Adipocyte (in vitro differentiated cells): ENCODE measurements at places on chromosomes 7 and 10.
A peak's percentile ranks its signal among the peaks of the same experiment; 100 is the strongest.

GRCh38 chr10:110813743-110814472, 57.8 kb upstream of the PDCD4 start:
- DNase-seq: no peak

DNA sequence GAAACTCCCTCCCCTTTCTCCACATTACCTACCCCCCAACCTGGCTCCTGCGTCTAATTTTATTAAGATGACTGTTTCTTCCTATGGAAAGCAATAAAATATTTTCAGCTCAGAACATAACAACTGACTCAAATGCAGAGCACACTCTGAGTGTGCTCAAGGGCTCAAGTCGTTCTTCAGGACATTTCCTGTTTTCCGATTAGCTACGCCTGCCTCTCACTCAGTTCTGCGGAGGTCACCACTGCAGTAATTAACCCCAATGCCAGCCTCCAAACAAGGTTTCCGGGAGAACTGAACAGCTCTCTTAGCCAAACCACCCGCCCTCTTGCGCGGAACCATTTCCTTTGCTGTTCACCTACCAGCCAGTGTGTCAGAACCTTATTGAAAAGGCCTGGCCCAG, 19.3 kb downstream of the MYOF start:
- no peak for DNase-seq

DNA sequence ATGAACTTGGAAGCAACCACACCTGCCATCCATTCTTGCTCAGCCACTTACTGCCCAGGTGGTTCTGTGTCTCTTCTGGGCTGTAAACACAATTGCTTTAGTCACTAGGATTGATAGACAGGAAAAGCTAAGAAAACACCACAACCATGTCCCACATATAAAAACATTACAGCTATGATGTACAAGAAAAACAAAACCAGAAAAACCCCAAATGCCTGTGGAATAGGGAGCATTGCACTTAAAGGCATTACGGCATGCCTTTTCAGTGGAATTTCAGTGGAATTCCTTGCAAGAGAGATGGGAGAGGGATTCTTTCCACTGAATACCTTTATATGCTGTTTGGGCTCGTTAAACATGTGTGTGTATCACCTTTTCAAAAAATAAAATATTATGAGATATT, 44.2 kb upstream of the GPR26 start:
- DNase-seq: peak; percentile 56

DNA sequence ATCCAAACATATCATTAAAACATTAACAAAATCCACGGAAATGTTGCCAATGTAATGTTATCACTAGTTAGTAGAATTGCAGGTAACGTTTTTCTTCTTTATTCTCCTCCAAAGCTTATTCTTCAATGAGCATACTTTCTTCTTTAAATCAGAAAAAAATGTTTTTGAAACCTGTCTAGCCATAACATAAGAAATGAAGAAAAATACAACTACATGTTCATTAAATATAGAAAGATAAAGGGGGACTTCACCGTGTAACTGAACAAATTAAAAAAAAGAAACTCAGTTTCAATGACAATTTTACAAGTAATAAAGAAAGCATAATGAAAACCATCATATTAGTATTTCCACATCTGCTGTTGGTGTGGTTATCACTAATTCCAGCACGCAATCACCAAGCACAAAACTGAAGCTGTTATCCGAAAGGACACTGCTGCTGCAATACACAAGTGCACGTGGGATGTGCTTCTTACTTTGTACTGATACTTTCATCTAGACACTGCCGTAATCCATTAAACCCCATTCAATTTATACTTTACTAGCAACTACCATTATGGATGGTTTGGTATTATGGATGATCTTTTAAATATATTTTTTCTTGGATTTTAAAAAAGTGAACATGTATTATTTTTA, 9.6 kb downstream of the ESYT2 start:
- peak; percentile 62 for DNase-seq

DNA sequence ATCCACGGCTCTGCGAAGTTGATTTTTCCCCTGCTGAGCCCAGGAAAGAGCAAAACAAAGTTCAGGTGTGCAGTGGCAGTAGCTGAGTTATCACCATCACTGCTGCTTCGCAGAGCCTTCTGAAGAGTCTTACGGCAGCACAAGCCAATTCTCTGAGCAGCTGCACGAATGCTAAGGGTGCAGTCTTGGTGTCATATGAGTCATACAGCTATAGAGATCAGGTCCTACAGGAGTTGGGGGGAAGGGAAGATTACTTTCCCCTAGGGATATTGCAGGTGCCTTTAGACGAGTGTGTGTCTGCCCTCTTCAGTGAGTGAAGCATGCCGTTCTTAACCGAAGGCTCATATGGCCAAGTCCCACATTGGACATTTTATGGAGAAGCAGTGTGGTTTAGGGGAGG, 227.8 kb downstream of the CELF2 start:
- DNase-seq: no peak

DNA sequence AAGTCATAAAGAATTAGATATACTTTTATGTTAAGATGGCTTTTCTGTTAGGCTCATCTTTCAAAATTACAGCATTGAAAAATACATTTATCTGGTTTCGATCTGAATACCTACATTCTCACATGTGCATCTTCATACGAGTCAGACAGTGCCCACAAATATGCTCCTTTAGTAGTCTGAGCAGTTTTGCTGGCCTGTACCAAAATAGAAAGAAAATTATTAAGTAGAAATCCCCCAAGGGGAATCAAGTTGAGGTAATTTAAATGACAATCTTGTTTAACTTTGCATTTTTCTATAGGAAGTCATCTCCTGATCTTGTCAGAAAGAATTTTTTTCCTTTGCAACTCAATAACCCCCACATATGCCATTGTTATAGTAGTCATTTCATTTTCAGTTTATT, 287.4 kb upstream of the SEMA3D start:
- DNase-seq: peak; percentile 24

GRCh38 chr7:96578606-96579005, 131.0 kb downstream of the SEM1 start:
- no peak for DNase-seq

DNA sequence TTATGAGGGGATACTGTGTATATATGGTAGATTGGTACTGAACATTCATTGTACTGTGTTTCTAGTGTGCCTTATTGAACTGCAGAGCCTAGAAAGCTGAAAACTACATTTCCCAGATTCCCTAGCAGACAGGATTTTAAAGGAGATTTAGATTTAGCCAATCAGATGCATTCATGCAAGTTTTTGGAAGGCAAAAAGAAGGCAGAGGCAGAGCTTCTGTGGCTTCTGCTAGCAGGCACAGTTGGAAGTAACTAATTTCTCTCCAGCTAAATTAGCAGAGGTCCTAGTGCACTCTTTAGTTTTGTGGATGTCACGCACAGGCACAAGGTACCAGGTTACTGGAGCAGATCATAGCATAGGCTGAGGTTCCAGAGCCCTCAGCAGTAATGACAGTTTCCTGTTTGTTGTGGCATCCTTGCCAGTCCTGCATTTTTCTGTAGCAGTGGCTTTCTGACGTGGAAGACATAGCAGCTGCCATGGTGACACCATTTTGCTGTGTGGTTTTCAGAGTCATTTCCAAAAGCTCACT, 83.7 kb upstream of the CCDC71L start:
- DNase-seq: no peak

DNA sequence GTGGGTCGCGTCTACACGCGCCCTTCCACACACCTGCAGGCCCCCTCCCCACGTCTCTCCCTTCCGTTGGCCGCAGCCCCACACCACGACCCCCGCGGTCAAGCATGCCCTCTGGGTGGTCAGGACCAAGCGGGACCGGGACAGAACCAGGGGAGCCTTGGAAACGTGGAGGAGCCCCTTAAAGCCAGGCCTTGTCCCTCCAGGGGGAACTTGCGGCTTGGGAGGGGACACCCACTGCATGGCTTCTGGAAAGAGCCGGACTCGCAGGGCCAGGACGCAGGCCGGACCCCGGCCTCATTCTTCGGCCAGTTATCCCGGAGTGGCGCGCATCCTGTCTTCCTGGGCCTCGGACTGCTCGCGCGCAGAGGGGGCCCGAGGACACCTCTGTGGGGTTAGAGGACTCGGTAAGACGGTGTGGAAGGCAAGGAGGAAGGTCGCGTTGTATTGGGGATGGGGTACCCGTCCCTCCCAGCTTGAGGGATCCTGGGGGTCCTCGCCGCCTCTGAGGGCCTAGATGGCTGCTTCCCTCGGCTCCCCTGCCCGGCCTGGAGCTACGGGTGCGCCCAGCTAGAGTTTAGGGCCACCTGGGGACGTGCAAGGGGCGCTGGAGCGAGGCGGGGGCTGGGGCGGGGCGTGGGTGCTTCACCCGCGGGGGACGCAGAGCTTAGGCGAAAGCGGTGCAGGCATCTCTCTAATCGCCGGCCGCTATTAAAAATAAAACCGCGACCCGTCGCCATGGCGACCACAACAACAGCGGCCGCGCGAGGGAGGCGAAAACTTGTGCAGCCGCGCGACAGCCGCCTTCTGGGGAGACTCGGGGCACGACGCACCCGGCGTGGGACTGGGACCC, 1.8 kb upstream of the PDGFA start:
- peak; percentile 65 for DNase-seq

- DNase-seq: no peak
Observed at GRCh38 chr10:112201334-112201733, 17.8 kb upstream of the GPAM start.

DNA sequence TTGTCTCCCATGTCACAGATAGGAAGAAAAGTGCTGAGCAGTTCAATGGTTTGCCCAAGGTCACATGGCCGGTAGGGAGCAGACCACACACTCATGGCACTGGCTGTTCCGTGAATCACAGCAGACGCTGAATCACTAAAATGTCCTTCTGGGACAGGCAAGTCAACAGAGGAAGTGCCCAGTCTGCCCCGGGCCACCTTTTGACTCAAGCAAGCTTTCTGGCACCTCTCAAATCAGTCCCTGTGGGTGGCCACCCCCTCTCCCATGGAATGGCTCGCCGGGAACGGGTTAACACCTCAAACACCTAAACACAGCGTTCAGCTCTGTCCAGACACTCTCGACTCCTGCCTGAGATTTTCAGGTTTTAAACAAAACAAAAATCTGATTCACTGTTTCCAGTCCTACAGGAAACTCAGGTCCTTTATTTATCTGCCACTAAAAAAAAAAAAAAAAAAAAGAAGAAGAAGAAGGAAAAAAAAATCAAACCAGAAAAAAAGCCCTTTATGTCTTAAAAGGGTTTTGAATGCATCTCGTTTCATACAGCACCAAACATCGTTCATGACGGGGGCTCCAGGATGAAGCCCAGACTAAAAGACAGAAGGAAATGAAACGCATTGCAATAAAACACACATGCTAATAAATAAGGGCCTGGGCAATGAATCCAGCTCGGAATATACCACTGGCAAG, 15.5 kb downstream of the CARD11 start:
- peak; percentile 1 for DNase-seq

GRCh38 chr7:139915864-139916716, 87.0 kb downstream of the TBXAS1 start:
- peak; percentile 94 for DNase-seq

DNA sequence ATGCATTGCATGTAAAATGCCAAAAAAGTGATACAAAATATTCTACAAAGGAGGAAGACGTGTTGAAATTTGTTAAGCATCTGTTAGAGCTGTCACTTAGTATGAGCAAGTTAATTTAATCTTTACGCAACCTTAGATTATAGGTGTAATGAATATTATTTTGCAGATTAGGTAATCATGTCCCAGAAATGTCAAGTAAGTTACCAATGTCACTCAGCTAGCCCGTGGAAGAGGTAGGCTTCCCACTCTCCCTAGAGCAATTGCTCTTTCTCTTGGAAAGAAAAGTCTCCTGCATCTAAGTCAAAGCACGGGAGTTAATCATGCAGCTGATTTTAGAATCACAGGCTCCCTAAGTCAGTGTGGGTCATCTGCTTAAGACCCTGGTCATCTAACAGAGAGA, 830.4 kb upstream of the IGFBP3 start:
- no peak for DNase-seq

- no peak for DNase-seq
Observed at GRCh38 chr10:34575882-34576281, 239.2 kb downstream of the PARD3 start.

DNA sequence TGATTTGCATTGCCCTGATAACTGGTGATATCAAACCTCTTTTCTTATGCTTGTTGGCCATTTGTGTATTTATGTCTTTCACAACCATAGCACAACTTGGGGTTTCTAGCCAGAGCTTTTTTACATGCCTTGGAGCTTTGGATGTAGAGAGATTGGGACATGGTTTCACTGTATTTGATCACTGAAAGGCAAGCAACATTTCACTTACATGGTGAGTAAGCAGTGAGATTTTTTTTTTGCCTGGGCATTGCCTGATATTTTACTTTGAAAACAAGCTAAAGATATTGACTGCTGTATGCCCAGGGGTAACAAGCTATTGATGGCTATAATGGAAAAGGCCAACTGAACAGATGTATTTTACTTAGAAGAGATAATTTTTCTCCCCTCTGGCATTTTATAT, 259.0 kb downstream of the PHTF2 start:
- DNase-seq: peak; percentile 27

- no peak for DNase-seq
Observed at GRCh38 chr10:16847644-16848043, 30.4 kb upstream of the RSU1 start.

- DNase-seq: no peak
Observed at GRCh38 chr7:16822029-16822428, 17.2 kb upstream of the AGR2 start.

DNA sequence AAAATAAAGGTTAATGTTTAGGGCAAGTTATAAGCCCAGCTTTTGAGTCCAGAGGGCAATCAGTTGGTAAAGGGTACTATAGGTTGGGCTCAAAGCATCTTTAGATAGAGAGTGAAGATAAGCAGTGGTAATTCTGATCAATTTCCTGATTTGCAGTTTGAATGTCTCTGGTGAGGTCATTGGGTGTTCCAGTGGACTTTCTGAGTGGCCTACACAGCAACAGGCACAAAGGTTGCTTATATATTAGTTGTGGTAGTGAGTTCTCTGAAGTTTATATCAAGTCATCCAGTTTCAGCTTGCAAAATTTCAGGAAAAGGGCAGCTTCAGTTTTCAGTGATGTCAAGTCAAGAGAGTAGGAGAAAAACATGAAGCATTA, 29.1 kb downstream of the GIMAP5 start:
- DNase-seq: no peak

GRCh38 chr7:76333511-76334101, 25.2 kb downstream of the YWHAG start:
- DNase-seq: no peak

GRCh38 chr10:122391875-122392274, 17.4 kb downstream of the PLEKHA1 start:
- DNase-seq: no peak

- DNase-seq: no peak
Observed at GRCh38 chr7:91325726-91326125, 61.5 kb downstream of the FZD1 start.
